Muscle of leg (tissue), 16 donors: ENCODE measurements at places on chromosomes 3 and 15.

DNA sequence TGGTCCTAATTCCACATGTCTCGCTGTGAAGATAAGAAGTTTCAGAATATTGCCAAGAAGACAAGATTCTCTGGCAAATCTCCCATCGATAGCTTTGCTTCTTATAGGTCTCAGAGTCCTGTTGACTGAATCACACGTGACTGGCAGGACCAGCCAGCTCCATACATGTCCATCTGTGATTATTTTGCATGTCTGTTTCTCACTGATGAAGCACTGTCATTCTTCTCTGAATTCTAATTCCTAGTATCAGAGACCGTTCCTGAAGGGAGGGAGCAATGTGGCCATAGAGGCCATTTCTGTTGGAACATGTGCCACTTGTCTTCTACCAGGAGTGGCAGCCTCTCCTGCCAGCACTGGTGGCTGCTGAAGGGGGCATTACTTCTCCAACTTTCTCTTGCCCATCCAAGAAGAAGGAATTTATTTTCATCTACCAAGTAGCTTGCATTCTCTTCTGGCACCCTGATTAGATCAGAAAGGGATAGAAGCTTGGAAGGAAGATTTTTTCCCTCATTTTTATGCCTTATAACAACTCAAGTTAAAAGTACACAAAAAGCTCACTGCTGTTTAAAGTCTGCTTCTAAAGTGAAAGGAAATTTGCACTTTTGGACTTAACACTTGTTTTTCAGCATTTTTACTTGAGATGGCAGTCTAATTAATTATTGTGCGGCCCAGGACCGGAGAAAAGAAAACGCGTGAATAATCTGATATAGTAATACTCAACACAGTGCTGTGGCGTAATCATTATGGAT is 115.8 kb downstream of the IQCH start:
- DNase-seq: no peak

DNA sequence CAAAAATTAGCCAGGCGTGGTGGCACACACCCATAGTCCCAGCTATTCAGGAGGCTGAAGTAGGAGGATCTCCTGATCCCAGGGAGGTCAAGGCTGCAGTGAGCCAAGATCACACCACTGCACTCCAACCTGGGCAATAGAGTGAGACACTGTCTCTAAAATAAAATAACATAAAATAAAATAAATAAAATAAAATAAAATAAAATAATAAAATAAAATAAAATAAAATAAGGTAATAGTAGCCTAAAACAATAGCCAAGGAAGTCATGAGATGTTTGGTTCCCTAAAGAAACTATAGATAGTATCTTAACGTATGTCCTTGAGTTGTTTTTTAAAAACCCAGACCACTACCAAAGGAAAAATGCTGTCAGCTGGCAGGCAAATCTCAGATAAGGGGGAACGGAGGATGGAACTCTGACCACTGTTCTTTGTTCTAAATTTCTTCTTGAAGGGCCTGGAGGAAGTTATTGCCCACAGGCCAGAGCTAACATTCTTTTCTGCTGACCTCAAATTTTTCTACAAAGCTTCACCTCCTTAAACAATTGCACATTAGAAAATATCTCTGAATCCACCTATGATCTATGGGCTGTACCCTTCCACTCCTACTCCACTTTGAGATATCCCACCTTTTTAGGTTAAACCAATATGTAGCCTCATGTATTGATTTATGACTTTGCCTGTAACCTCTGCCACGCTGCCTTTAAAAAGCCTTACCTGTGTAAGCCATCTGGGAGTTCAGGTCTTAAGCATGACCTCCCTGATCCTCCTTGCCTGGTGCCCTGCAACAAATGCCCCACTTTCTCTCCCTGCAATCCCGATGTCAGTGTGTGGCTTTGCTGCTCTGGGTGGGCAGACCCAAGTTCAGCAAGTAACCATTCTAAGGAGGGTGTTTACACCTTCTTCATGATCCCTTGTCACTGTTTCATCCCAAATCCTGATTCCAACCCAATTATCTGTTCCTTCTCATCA is 126.2 kb upstream of the BHLHE40 start:
- no peak for DNase-seq

GRCh38 chr3:170738766-170739165 is 131.2 kb downstream of the RPL22L1 start:
- no peak for DNase-seq

GRCh38 chr3:48826451-48826850 is 21.2 kb downstream of the PRKAR2A start:
- peak; percentile 18 for DNase-seq

GRCh38 chr3:126481808-126482502 is 6.3 kb upstream of the ZXDC start:
- peak; percentile 72 for DNase-seq

GRCh38 chr3:141440942-141441341 is 45.9 kb upstream of the RASA2 start:
- no peak for DNase-seq

DNA sequence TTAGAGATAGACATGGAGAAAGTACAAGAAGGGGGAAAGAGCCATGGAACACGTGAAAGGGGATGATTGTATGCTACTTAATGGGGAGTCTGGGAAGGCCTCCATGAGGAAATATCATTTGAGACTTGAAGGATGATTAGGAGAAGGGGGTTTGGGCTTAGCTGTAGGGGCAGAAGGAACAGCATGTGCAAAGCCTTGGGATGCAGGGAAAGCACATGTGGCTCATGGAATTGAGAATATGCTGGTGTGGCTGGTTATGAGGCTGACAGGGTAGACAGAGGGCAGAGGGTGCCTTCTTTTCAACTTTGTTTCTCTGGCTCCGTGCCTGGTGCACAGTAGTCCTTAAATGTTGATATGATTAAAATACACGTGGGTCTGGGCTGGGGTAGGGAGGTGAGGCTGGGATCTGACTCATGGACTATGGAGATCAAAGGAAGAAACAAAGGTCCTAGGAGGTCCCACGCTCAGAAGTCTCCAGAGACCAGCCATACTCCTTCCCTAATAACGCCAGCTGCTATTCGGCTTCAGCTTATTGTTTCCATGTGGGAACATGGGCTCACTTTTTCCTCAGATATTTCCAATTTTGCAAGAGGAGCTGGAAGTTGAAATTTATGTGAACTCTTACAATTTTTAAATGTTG is 1.1 kb downstream of the GTF2E1 start:
- peak; percentile 27 for DNase-seq

GRCh38 chr3:99084826-99085225 is 183.3 kb upstream of the DCBLD2 start:
- no peak for DNase-seq

GRCh38 chr3:34196914-34197313 is 398.5 kb downstream of the PDCD6IP start:
- DNase-seq: no peak

DNA sequence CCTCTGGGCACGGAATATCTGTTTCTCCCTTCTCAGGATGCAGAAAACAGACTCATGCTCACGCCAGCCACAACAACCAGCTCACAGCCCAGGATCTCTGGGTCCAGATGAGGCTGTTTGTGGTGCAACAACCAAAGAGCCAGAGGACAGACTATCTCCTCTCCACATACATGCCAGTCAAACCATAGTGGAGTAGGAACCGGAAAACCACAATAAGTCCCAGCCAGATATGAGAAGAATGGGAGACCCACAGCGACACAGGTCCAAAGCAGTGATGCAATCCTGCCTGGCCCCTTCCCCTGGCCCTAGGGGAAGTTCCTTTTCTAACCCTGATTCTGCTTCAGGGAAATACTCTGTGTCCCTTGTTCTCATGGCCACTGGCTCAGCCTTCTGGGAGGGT is 27.6 kb downstream of the MEX3B start:
- DNase-seq: no peak

GRCh38 chr3:87478716-87479115 is 202.3 kb upstream of the POU1F1 start:
- no peak for DNase-seq

- no peak for DNase-seq
Observed at GRCh38 chr3:31077826-31078225, 183.4 kb upstream of the GADL1 start.

- DNase-seq: no peak
Observed at GRCh38 chr3:126284258-126284904, 72.8 kb downstream of the KLF15 start.

GRCh38 chr3:178476886-178477285 is 59.4 kb upstream of the KCNMB2 start:
- DNase-seq: no peak

GRCh38 chr15:48693484-48693883 is 48.0 kb upstream of the FBN1 start:
- peak; percentile 67 for DNase-seq

DNA sequence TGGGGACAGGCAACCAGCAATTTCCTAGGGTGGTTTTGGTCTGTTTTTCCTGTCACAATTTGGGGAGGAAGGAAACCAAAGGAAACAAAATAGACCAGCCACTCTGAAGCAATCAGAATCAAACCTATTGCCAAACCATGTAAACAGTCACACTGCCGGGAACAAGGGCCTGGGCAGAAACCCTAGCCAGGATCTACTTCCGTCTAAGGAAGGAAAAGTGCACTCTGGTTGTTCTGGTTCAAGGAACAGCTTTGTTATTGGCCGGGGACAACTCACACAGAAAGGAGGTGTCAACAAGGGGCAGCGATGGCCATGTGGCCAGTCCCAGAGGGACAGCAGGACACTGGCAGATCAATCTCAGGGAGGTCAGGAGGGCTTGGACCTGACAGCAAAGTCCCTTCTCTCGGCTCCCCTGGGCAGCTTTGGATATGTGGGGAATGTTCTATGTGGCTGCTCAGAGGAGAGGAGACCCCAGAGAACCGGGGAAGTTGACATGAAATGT is 17.5 kb upstream of the RAD18 start:
- no peak for DNase-seq

- no peak for DNase-seq
Observed at GRCh38 chr3:114716916-114717315, 423.1 kb downstream of the TIGIT start.

DNA sequence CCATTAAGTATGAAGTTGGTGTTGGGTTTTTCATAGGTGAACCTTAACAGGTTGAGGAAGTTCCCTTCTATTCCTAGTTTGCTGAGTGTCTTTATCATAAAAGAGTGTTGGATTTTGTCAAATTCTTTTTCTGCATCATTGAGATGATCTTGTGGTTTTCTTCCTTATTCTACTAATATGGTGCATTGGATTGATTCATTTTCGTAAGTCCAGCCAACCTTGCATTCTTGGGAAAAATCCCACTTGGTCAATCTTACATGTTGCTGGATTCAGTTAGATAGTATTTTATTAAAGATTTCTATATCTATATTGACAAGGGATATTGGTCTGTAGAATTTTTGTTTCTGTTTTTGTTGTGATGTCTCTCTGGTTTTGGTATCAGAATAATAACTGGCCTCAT is 83.7 kb upstream of the C15orf39 start:
- no peak for DNase-seq

DNA sequence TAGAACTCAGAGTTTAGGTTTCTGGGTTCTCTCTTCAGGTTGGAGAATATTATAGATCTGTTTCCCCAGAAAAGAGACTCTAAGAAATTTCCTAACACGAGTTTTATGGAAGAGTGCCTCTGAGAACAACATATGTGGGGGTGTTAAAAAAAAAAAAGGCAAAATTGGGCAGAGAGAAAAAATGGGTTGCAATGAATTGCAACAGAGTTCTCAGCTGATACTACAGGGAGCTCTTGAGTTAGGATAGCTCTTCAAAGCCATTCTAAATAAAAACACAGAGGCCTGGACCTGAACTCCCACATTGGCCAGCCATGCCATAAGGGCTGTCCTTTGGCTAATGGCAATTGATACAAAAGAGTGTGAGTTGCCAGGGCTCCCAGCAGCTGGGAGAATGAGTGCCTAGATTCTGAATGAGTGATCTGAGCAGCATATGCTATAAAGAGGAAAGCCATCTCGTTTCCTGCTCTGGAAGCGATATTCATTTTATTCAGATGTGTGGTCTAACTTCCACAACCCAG is 20.1 kb upstream of the UBE2E2 start:
- no peak for DNase-seq

- no peak for DNase-seq
Observed at GRCh38 chr3:116669576-116669975, 40.0 kb upstream of the TUSC7 start.

GRCh38 chr3:50133283-50133615 is 21.9 kb upstream of the SEMA3F start:
- no peak for DNase-seq

GRCh38 chr3:32493437-32494414 is 8.9 kb downstream of the CMTM6 start:
- no peak for DNase-seq

DNA sequence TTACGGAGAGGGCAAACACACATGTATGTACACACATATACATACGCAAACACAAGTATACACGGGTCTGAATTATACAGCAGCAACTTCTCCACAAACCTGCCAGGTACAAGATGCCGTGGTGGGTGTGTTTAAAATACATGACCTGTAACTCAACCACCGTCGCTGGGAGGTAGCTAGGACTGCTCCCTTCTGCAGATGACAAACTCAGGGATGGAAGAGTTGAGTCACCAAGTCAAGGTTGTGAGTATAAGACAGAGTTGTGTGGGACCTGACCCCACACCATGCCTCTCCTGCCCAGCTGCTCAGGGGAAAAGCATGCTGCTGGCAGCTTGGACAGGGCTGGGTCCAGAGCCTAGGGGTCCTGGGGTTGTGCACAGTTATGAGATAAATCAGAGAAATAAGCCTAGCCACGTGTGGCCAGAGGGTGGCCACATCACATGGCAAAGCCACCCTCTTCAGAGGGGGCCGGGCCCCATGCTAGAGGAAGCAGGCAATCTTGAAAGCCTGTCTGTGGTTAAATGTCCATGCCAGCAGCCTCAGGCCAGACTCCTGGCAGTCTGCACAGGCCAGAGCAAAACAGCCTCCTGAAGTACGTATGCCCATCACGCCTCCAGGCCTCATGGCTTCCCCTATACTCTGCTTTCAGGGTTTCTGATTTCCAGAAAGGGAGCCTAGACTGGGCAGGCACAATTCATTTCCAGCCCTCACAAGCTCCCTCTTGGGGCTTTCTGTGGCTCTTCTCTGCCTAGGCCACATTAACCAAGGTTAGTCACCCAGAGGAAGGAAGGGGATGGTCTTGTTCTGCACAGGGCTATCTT is 107.7 kb upstream of the RPL32 start:
- no peak for DNase-seq

GRCh38 chr3:114384558-114384903 is 90.7 kb downstream of the TIGIT start:
- no peak for DNase-seq

DNA sequence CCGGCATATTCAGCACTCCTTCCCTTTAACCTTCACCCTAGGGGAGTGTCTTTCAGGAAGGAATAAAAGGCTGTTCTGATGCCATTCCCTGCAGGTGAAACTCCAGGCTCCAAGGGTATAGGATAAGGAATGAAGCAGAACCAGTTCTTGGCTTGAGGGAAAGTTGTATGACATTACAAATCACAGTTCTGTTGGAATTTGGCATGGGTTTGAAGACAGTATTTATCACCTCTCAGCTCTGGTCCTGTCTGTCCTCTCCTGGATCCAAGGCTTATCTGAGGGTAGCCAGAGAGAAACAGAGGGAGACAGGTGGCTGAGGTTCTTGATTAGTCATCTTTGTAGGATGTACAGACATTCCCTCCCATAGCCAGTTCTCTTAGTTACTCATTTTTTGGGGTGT is 37.1 kb downstream of the RAB11A start:
- no peak for DNase-seq

DNA sequence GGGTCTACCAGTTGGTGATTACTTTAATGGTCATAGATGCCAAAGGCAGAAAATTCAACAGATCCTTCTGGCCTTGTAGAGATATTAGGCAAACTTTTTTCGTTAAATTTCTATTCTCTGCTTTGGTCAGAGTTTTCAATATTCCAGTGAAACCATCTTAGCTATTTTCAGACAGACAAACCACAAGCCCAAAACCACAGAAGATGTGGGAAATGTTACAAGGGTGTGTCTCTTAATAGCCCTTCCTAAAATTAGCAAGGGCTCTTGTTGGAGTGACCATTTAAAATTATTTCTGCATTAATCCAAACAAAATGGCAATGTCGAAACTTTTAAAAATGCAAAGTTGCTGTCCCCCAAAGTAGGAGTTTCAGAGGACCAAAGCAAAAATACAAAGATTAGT is 102.8 kb downstream of the ARRDC4 start:
- DNase-seq: no peak
